Large intestine (tissue), 12 donors: ENCODE measurements at places on chromosomes 11 and 22.

DNA sequence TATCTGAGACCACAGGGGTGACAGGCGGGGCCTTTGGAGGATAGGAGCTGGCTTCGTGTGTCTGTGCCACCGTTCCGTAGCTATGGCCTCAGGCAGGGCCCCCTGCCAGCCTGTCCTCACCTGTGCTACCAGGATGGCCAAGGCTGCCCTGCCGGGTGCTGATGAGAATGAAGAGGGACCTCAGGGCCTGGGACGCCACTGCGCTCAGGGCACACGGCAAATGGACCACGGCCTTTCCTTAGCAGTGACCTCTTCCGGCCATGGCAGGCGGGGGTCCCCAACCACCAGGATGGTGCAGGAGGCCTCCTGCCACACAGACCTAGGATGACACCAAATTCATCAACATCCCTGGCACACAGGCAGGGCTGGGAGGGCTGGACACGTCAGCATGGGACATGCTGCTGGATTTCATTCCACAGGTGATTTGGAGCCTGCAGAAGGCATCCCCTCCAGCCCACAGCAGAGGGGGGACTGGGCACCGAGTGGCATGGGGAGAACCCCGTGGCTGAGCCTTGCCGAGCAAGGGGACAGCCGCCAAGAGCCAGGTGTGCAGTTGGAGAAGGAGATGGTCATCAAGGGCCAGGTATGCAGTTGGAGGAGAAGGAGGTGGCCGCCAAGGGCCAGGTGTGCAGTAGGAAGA is 1321.0 kb downstream of the BRD1 start:
- no peak for DNase-seq
- H3K27me3 ChIP-seq = no peaks in the 10 kb centered on the region
- H3K4me1 ChIP-seq = no peaks in the 10 kb centered on the region
- H3K4me3 ChIP-seq = no peak overlapping the region
- H3K36me3 ChIP-seq = no peaks in the 10 kb centered on the region

- peak overlapping the region; percentile 17 for H3K27ac ChIP-seq
- peak overlapping the region; percentile 38 for H3K4me3 ChIP-seq
- H3K4me1 ChIP-seq = peaks cover 40% of the 10 kb centered on the region
- peaks cover 9% of the 10 kb centered on the region for H3K27me3 ChIP-seq
- DNase-seq = no peak
These were observed 688 bp upstream of the LRRC74B start for GRCh38 chr22:21044931-21045584.

DNA sequence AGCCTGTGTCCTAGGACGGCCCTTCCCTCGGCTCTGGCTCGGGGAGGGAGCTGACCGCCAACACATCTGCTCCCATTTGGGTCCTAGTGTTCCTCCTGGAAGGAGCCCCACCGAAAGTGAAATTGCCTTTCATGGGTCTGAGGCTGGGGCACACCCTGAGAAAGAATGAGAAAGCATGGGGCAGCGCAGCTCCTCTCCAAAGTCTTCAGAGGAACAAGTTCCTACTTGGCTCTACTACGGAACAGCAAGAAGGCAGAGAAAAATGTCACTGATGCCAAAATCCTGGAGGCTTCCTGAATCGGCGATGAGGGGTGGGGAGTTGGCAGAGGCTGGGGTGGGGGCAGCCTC is 41.5 kb upstream of the MYEOV start:
- H3K36me3 ChIP-seq = no peaks in the 10 kb centered on the region
- DNase-seq = no peak
- H3K4me1 ChIP-seq = no peaks in the 10 kb centered on the region
- no peak overlapping the region for H3K4me3 ChIP-seq
- no peaks in the 10 kb centered on the region for H3K27me3 ChIP-seq
- H3K27ac ChIP-seq = no peak overlapping the region

GRCh38 chr11:20277014-20277413 is 86.5 kb upstream of the HTATIP2 start:
- H3K36me3 ChIP-seq = no peaks in the 10 kb centered on the region

- DNase-seq = no peak
- H3K27ac ChIP-seq = no peak overlapping the region
- peaks cover 59% of the 10 kb centered on the region for H3K36me3 ChIP-seq
- H3K27me3 ChIP-seq = no peaks in the 10 kb centered on the region
- H3K4me1 ChIP-seq = peaks cover 3% of the 10 kb centered on the region
These were observed 4.1 kb upstream of the SAC3D1 start for GRCh38 chr11:65036931-65037330.

GRCh38 chr11:2796091-2796490 is 89.5 kb downstream of the CDKN1C start:
- H3K27ac ChIP-seq = no peak overlapping the region
- H3K27me3 ChIP-seq = peaks cover 3% of the 10 kb centered on the region
- H3K36me3 ChIP-seq = no peaks in the 10 kb centered on the region
- peaks cover 8% of the 10 kb centered on the region for H3K4me1 ChIP-seq
- no peak overlapping the region for H3K4me3 ChIP-seq
- DNase-seq = no peak

DNA sequence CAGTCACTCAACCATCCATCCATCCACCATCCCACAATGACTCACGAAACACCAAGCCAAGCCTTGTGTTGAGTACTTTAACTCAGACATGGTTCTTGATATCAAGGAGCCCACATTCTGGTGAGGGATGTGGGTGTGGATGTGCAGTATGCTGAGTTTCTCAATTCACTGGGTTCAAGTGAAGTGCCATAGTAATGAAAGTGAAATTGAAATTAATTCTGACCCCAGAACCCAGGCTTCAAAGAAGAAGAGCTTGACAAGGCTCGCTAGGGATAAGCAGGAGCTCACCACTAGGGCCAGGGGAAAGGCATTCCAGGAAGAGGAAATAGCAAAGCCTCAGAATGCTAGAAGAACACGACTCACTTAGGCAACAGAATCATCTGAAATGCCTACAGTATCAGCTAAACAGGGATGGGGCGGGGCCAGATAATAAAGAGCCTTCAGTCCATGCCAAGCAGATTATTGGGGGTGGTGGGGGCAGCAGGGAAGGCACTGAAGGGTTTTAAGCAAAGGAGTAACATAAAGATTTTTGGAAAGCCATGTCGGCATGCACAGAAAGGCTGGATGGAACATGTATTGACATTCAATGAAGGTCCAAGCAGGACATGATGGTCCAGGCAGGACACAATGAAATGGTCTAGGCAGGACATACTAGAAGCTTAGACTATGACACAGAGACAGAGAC is 37.2 kb downstream of the RTL6 start:
- no peak overlapping the region for H3K4me3 ChIP-seq
- no peak overlapping the region for H3K27ac ChIP-seq
- peaks cover 5% of the 10 kb centered on the region for H3K27me3 ChIP-seq
- H3K4me1 ChIP-seq = no peaks in the 10 kb centered on the region
- DNase-seq = no peak

DNA sequence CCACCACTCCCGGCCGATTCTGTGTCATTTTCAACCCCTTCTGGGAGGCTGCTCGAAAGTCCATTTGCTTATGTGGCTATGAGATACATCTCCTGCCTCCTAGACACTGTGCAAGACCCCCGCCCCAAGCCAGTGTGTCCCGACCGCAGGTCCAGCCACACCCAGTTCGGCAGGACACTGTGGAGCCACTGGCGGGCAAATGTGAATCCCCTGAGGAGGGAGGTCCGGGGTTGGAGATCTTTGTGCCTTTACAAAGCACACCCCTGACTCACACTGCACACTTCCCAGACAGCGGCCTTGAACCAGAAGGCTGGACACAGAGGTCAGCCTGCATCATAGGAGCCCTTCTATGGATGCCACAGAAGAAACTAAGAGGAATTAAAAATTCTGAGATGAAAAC is 17.4 kb downstream of the FXYD6 start:
- H3K27me3 ChIP-seq = no peaks in the 10 kb centered on the region
- no peak overlapping the region for H3K4me3 ChIP-seq
- H3K4me1 ChIP-seq = peaks cover 10% of the 10 kb centered on the region
- no peaks in the 10 kb centered on the region for H3K36me3 ChIP-seq

- peak; percentile 8 for DNase-seq
- no peaks in the 10 kb centered on the region for H3K27me3 ChIP-seq
- no peak overlapping the region for H3K27ac ChIP-seq
- H3K36me3 ChIP-seq = no peaks in the 10 kb centered on the region
- no peaks in the 10 kb centered on the region for H3K4me1 ChIP-seq
These were observed 39.5 kb downstream of the REXO2 start for GRCh38 chr11:114478768-114479167.

DNA sequence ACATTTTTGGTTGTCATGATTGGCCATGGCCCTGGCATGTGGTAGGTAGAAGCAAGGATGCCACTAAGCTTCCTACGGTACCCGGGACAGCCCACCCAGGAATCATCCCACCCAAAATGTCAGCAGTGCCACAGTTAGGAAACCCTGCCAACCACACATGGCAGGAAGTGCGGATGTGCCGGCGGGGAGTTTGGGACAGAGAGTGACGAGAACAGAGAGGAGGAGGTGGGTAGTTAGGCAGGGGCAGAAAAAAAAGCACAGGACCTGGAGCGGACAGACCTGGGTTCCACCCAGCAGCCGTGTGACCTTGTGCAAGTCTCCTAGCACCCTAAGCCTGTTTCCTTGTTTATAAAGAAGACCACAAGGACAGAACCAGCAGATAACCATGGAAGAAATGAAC is 3.3 kb downstream of the SPI1 start:
- H3K4me1 ChIP-seq = peaks cover 3% of the 10 kb centered on the region
- no peaks in the 10 kb centered on the region for H3K36me3 ChIP-seq
- no peak for DNase-seq

DNA sequence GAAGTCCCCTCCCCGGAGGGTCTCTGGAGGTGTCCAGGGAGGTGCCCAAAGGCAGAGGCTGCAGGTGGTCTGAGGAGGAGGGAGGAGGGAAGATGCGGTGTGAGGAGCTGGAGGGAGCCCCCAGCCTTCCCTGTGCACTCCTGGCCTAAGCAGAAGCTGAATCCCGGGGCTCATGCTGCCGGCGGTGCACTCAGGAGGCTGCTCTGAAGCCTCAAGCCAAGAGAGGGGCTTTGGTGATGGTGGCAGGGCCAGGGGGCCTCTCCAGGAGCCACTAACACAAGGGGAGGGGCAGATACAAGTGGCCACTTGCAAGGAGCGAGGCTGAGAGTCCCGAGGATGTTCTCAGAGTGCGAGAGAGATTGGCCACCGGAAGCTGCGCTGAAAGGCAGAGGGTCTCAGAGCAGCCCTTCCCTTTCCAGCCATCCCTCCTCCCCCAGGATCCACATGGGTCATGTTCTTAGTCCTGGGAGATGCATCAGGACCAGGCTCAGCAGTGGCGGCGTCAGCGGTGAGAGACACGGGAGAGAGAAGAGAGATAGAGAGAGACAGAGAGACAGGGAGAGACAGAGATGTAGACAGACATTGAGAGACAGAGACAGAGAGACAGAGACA is 774 bp upstream of the MRGPRG start:
- peaks cover 53% of the 10 kb centered on the region for H3K27me3 ChIP-seq
- H3K27ac ChIP-seq = no peak overlapping the region
- H3K4me3 ChIP-seq = no peak overlapping the region
- no peaks in the 10 kb centered on the region for H3K4me1 ChIP-seq

GRCh38 chr22:37943136-37943824 is 10.1 kb downstream of the C22orf23 start:
- H3K27ac ChIP-seq = no peak overlapping the region
- H3K4me3 ChIP-seq = no peak overlapping the region
- H3K4me1 ChIP-seq = no peaks in the 10 kb centered on the region
- H3K36me3 ChIP-seq = peaks cover 25% of the 10 kb centered on the region
- no peaks in the 10 kb centered on the region for H3K27me3 ChIP-seq

GRCh38 chr11:59671471-59671870 is 2.6 kb upstream of the PATL1 start:
- DNase-seq = no peak
- H3K36me3 ChIP-seq = peaks cover 2% of the 10 kb centered on the region
- no peak overlapping the region for H3K4me3 ChIP-seq
- peaks cover 12% of the 10 kb centered on the region for H3K4me1 ChIP-seq

GRCh38 chr11:95652002-95652472 is 137.5 kb downstream of the FAM76B start:
- no peak overlapping the region for H3K27ac ChIP-seq
- no peaks in the 10 kb centered on the region for H3K27me3 ChIP-seq
- H3K4me3 ChIP-seq = no peak overlapping the region
- DNase-seq = peak; percentile 26
- no peaks in the 10 kb centered on the region for H3K4me1 ChIP-seq

DNA sequence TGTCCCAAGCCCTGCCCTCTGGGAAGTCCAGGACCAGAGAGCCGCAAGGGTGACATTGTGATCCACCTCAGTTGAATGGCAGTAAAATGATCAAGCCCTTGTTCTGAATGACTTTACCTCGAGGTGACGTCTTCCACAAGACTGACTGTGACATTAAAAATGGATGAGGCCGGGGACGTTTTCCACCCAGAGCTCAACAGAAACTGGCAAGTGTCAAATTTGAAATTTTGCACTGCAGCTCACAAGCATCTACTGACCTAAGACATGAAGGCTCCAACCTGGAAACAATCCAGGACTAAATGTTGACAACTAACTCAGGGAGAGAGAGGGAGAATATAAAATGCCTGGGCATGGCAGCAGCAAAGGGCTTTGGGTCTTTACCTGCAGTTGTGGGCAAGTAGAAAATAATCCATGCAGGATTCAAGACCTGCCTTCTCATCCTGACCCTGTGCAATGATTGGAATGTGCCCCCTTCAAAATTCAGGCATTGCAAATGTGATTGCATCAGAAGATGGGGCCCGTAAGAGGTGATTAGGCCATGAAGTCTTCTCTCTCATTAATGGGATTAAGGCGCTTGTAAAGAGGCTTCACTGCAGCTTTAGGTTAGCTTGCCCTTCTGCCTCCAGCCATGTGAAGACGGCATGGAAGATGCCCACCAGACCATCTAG is 33.6 kb upstream of the CLMP start:
- H3K4me3 ChIP-seq = no peak overlapping the region
- H3K27me3 ChIP-seq = no peaks in the 10 kb centered on the region
- no peak overlapping the region for H3K27ac ChIP-seq
- peaks cover 37% of the 10 kb centered on the region for H3K4me1 ChIP-seq

GRCh38 chr11:126989942-126990715 is 10.4 kb downstream of the KIRREL3 start:
- no peak overlapping the region for H3K27ac ChIP-seq
- no peak overlapping the region for H3K4me3 ChIP-seq
- no peaks in the 10 kb centered on the region for H3K36me3 ChIP-seq
- peaks cover 41% of the 10 kb centered on the region for H3K27me3 ChIP-seq
- peaks cover 3% of the 10 kb centered on the region for H3K4me1 ChIP-seq

DNA sequence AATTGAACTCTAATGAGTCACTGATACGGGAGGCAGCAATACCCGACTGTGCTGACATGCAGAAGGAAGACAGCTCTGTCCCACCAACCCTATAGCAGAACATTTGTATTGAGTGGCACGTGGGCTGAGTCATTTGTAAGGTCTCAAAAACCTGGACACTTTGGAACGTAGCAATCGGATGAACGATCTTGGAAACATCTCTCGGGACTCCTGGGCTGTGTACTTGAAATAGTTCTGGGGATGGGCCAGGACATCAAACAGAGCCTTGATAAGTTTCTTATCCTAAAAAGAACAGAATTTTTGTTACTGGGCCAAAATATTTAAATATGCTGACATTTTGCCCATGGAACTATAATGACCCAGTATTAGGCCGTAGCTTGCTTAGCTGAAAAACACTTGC is 17.1 kb upstream of the NRIP3 start:
- no peaks in the 10 kb centered on the region for H3K4me1 ChIP-seq
- no peak overlapping the region for H3K27ac ChIP-seq
- no peaks in the 10 kb centered on the region for H3K27me3 ChIP-seq
- H3K36me3 ChIP-seq = peaks cover 5% of the 10 kb centered on the region
- DNase-seq = no peak

GRCh38 chr22:19808873-19809478 is 45.7 kb downstream of the GNB1L start:
- H3K4me1 ChIP-seq = no peaks in the 10 kb centered on the region
- no peak overlapping the region for H3K27ac ChIP-seq
- H3K36me3 ChIP-seq = no peaks in the 10 kb centered on the region
- H3K4me3 ChIP-seq = no peak overlapping the region
- no peaks in the 10 kb centered on the region for H3K27me3 ChIP-seq
